AG09309 (cell line): ENCODE measurements at places on chromosomes 7 and 10.
A peak's percentile ranks its signal among the peaks of the same experiment; 100 is the strongest.

- DNase-seq, result no peak
Observed at GRCh38 chr7:12403287-12404181, at the start of gene VWDE. VWDE (minus strand) TSS chr7:12403865; CDS start chr7:12403716, 149 bp downstream.

- DNase-seq, result no peak
Observed at GRCh38 chr10:58350619-58351323, 16.0 kb downstream of the UBE2D1 start.

DNA sequence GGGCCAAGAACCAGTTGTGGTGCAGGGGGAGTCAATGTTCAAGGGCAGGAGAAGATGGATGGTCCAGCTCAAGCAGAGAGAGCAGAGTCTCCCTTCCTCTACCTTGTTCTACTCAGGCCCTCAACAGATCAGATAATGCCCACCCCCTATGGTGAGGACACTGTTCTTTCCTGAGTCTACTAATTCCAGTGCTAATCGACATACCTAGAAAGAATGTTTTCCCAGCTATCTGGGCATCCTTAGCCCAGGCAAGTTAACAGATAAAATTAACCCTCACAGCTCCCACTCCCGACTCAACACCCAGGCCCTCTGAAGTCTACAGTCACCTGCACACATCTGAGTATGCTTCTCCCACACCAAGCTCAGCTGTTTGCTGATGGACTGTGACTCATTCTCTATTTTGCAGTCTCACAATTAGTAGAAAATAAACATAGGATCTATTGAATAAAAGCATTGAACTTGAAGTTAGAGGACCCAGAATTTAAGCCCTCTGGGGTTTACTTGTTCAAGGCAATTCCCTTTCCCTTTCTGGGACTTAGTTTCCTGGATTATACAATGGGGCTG is 17.1 kb downstream of the COL13A1 start:
- DNase-seq, result no peak

DNA sequence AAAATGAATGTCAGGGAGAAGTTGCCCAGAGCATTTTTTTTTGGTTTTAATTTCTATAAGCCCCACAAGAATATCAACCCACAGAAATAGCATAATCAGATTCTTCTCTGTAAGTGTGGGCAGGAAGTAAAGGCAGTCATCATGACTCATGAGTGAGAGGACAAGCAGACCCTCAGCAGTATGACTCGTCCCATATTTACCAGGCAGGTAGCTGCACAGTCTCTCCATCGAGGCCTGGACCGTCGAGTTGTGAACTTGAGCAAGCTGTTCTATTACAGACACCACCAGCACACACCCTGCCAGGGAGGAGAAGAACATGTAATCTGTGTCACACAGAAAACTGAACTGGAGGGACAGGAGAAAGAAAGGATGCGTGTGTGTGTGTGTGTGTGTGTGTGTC is 37.8 kb downstream of the AOAH start:
- no peak for DNase-seq

GRCh38 chr7:100623951-100624824 is 11.8 kb downstream of the MOSPD3 start:
- DNase-seq, result no peak

DNA sequence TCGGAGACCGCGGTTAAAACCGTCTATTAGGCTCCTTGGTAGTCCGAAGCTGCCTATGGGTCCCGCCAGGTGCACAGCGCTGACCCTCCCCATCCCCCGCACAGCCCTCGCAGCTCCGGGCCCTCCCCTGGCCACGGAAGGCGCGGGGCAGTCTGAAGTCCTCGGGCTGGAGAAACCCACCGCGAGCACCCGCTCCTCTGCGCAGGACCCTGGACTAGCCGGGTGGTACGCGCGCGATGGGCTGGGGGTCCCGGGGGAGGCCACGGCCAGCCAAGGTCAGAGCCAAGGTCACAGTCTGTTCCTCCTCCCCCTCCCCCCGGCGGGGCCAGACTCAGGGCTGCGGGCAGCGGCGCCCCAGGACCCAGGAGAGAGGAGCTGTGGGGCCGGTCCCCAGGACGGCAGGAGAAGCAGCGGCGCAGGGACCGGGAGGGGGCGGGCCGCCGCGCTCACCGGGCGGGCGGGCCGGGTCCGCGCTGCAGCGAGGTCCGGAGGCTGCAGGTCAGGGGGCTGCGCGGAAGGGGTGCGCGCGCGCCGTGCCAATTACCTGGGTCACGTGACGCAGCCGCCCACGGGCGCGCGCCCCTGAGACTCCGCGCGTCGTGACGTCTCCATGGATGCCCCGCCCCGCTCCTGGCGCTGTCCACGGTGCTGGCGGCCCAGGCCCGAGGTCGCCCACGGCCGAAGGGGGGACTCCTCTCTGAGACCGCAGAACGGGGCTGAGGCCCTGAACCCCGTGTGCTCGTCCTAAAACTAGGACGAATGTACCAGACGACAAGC is at the start of gene OGDHL:
OGDHL (minus strand) TSS at position 535 of the 777 bp plus-strand sequence. CDS start 3,731 bp downstream, outside the sequence.
- no peak for DNase-seq

DNA sequence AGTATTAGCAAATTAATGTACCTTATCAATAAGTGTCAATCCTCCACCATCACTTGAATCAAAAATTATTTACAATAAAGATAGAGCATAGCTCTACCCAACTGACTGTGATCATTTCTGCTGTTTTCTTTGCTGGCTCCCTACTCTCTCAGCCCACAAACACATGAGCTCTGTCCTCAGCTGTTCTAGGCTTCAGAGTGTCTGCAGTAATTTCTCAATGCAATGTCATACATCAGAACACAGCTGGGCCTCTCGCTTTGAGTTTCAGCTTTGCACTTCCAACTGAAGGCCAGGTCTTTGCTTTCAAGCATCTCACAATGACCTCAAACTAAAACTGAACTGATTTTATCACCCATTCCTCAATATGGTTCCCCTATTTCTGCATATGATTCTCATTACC is 55.7 kb downstream of the RNF133 start:
- no peak for DNase-seq

- no peak for DNase-seq
Observed at GRCh38 chr10:26509307-26509706, 71.2 kb downstream of the APBB1IP start.

GRCh38 chr7:135377171-135377570 is 132.7 kb downstream of the CNOT4 start:
- no peak for DNase-seq

DNA sequence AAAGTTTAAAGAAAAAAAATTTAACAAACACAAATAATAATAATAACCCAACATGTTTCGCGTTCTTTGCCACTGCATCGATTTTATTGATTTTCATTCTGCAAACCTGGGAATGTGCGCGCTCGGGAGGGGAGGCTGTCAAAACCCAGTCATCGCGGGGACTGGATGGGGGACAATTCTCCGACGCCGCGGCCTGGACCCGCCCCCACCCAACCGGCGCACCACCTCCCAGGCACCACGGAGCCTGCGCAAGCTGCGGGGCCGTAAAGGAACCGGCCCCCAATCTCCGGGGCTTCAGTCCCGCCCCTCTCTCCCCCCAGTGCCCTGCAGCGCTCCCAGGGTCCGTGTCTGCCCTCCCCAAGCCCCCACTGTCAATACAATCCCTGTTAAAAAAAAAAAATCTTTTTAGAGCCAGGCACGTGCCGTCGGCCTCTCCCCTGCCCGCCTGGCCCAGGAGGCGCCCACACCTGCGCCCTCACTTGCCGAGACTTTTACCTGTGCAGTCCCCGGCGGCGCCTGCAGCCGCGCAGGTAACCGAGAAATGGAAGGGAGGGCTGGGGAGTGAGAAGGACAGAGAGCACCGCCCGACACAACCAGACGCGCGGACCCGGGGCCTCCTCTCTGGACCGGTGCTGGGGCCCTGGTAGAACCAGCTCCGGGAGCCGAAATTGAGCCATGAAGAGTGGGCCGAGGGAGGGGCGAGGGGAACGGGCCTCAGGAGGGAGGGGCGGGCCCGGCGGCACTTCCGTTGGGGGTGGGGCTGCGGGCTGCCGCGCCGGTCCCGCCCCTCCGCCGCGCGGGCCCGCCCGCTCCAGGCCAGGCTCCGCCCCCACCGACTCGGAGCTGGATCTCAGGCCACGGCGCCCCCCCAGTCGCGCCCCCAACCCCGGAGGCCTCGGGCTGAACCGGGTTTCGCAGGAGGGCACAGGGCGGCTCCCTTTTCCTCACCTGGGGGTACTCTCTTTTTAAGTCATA is 7.6 kb upstream of the ZNF503 start:
- no peak for DNase-seq

GRCh38 chr7:42159130-42159529 is 77.9 kb downstream of the GLI3 start:
- DNase-seq, result no peak

DNA sequence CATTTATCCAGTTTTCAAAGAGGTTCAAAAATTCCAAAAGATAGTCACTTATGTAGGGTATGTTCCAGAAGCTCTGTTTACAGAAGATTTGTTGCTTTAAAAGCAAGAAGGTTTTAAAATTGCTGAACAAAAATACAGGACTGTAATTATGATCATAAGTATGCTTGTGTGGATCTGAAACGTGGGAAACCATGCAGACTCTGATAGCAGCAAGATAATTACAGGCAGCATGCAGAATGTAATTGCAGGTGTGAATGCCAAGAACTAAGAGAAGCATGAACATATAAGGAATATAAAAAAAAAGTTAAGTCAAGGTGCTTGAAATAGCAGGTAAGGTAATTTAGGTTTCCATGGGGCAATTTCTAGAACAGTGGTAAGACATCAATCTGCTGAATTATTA is 405.7 kb downstream of the ARL4A start:
- no peak for DNase-seq

DNA sequence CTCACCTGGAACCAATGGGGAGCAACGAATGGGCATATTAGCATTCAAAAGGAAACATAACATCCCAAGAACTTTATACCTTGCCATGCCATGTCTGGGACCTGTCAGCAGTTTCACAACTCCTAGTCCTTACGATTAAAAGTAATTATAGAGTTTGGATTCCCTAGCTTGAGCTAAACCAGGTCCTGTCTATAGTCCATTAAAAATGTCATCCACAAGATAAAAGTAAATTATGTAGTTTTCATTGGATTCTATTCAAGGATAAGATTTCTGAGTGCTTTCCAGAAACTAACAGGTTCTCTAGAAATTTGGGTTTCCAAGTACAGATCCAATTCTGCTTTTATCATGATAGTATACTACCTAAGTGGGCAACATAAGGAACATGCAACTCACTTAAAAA is 163.6 kb upstream of the PTN start:
- DNase-seq, result no peak

- DNase-seq, result peak; percentile 43
Observed at GRCh38 chr7:16841681-16842080, 36.9 kb upstream of the AGR2 start.

- DNase-seq, result no peak
Observed at GRCh38 chr10:125985557-125986240, 89.3 kb downstream of the FANK1 start.

DNA sequence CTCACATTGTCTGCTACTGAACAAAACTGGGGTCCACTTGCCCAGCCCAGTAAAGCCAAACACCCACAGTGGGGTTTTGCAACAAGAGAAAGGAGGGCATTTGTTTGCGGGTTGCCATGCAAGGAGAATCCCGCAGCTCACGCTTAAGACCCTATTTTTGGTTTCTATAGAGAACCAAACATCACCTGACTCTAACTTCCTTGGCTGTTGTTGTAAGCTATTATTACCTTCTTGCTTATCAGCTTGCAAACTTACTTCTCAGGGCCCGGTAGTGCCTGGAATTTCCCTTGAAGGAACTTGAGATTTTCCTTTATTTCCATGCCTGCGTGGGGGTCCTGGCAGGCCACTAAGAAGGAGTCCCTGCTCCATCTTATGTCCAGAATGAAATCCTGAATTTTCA is 20.7 kb downstream of the IFIT3 start:
- no peak for DNase-seq

DNA sequence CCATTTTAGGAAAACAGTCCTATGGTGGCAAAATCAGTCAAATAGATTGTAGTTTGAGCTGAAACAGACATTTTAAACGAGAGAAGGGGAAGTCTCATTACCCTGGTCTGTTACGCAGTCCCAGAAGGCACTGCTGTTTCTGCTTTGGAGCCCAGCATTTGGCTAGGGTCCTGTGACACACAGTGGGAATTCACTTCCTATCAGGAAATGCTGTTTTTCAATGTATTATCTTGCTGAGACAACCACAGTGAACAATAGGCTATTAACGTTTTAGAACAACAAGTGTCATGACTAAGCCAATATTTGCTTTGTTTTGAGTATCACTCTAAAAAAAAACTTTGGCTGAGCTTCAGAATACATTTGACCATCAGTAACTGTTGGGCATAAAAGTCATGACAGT is 74.1 kb downstream of the ADD3 start:
- DNase-seq, result no peak
